Cerebellum (tissue), 4 donors: ENCODE measurements at places on chromosomes 6 and 20. TPM values are rescaled to one million over a fixed set of nuclear protein-coding genes. Genes with fewer than 3 reads are reported as not detected.

The SLC26A8 gene
- total RNA-seq: 3.7 TPM

The LIME1 gene
- 9.3 TPM for total RNA-seq

The FAM184A gene
- total RNA-seq: 30.4 TPM

The VNN1 gene
- 0.09 TPM for total RNA-seq

The SNPH gene
- total RNA-seq: 12.8 TPM

The RNF39 gene
- 0.18 TPM for total RNA-seq

The CYP21A2 gene
- total RNA-seq: 1.6 TPM

The MTRF1L gene
- total RNA-seq: 21.7 TPM

The OLIG3 gene
- total RNA-seq: 1.2 TPM

The C6orf132 gene
- total RNA-seq: not detected

The PRL gene
- 0.54 TPM for total RNA-seq

The TCF21 gene
- not detected for total RNA-seq

The HLA-DRA gene
- 3.6 TPM for total RNA-seq

The DEFB132 gene
- total RNA-seq: not detected

The ETV7 gene
- not detected for total RNA-seq

The SCUBE3 gene
- 2.5 TPM for total RNA-seq

The SLC52A3 gene
- 0.36 TPM for total RNA-seq

The WFDC12 gene
- total RNA-seq: not detected

The OPRM1 gene
- 15.9 TPM for total RNA-seq

The C20orf202 gene
- total RNA-seq: 0.18 TPM

The FOXA2 gene
- total RNA-seq: not detected

The ZNF165 gene
- total RNA-seq: 1.4 TPM

The DEFB124 gene
- total RNA-seq: not detected

The DACT2 gene
- total RNA-seq: 1.1 TPM

The SMIM28 gene
- not detected for total RNA-seq

The MAFB gene
- total RNA-seq: 4.0 TPM

The ADNP gene
- 84.3 TPM for total RNA-seq

The CTCFL gene
- not detected for total RNA-seq

The TFAP2A gene
- total RNA-seq: 17.1 TPM

The ERVFRD-1 gene
- total RNA-seq: not detected

The BIRC7 gene
- not detected for total RNA-seq

The SIGLEC1 gene
- 0.82 TPM for total RNA-seq

The VSX1 gene
- total RNA-seq: 0.18 TPM

The PRDM13 gene
- total RNA-seq: 4.7 TPM

The GGTLC1 gene
- total RNA-seq: not detected

The DLK2 gene
- total RNA-seq: 6.2 TPM

The NOL7 gene
- total RNA-seq: 35.5 TPM
